ENCODE measurements at places on chromosomes 12 and 14.

DNA sequence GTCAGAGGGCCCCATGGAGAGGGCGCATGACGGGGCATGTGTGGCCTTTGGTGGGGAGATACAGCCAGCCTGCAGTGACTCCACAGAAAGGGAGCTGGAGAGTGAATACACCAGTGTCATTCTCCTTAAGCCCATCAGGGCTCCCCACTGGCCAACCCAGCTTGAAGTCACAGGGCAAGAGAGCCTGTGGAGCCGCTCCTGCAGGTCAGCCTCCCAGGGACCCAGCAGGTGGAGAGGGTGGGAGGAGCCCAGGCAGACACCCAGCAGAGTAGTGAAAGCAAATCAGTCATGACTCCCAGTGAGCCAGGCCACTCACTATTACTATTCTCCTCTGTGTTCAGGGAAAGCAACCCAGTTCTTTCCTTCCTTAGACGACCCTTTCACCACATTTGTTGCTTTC, 110.0 kb upstream of the CPM start:
- DNase-seq: no peak

GRCh38 chr12:13436182-13436581, 239.7 kb downstream of the EMP1 start:
- DNase-seq: no peak

GRCh38 chr12:109770104-109770860, 56.7 kb downstream of the FAM222A start:
- DNase-seq: no peak

DNA sequence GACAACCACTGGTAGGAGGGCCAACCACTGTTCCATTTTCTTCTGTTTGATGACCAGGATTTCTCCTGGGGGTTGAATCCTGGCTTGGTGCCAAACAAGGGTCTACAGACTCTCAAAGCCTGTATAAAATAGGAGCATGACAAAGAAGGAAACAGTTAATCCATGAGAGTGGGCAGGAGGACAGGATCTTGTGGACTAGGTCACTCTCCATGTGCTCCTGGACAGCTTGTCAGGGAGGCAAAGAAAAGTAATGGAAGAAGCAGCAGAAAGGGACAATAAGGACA, 243.7 kb downstream of the AKAP6 start:
- no peak for DNase-seq

GRCh38 chr14:32381869-32382268, 52.8 kb downstream of the AKAP6 start:
- no peak for DNase-seq

DNA sequence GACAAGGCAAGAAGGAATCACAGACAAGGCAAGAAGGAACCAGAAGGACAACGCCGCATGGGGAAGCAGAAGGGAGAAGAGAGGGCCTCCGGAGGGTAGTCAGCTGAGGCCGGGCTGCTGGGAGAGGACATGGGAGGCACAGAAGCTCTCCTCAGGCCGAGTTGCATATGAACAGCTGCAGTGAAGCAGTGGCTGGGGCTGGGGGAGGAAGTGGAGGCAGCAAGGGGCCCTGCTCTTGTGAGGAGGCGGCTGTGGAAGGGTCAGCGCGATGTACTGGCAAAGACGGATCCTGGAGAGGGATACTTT, 22.0 kb upstream of the TMEM106C start:
- DNase-seq: no peak

GRCh38 chr12:116136340-116136739, 141.2 kb downstream of the MED13L start:
- DNase-seq: no peak

- no peak for DNase-seq
Measured at GRCh38 chr12:84875241-84875640, 37.4 kb downstream of the SLC6A15 start.

DNA sequence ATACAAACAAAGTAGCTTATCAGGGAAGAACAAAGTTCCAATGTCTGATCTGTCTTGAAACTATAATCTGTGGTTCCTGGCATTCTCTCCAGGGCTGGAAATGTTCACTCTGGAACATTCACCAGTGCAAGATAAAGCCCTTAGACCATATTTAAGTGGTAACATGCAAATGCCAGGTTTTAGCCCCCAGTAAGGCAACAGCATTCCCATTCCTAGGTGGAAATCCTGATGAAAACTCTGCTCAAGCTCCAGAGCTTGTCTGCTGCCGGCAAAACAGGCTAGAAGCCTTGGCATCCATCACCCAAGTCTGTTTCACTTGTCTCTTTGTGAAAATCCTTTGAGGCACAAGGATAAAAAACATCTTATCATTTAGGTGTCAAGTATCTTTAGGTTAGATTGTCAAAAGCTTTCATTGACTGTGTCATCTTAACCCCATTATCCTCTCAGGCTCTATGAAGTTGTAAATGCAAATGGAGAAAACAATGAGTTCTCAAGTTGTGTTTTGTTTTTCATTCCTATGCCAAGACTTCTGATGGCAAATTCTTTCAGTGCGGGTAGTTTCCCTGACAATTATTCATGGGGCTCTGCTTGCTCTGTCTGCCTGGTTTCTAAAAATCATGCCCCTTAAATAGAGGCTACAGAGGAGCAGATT, 344.7 kb downstream of the NELL2 start:
- DNase-seq: no peak

DNA sequence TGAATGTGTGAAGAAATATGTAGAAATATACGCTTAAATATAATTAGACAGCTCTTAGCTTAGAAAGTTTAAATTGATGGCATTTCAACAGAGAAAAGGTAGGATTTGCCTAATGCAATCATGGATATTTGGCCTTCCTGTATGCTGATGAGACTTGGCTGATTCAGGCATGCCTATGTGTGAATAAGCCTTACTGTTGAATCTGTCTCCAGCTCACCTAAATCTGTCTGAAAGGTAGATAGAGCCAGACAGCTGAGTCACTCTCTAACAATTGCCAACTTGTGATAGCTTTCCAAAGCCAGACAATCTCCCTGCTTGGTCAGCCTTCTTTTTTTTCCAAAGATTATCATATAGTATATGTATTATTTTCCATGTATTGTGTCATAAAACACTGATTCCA, 92.8 kb upstream of the FLRT2 start:
- no peak for DNase-seq

DNA sequence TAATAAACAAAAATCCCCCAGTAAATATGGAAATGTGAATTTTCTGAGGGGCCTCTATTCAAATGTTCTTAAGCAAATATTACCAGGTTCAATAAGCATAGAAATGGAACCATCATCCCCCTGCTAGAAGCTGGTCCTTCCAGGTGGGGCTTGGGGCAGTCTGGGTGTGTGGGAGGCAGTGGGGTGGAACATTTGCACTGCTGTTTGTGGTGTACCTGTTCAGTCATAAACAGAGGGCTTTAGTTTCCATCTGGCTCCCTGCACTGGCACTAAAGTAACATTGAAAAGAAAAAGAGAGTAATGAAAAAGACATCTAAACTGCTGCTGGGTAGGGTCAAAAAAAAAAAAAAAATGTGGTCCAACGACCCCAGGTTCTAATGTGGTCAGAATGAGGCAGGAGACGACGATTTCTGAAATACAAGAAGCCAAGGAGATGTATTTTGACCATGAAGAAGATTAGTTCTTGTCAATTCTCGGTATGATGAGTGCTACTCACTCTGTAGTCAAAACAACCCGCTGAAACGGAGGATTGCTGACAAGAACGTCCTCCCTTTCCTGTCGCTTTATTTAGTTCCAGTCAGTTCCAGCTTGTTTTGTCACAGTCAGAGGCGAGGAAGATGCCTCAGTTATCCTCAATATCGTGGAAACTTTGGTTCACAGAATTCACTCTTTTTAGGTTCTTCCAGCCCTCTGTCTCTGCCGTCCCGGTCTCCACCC, 44.2 kb upstream of the MANSC4 start:
- peak; percentile 18 for DNase-seq

GRCh38 chr12:123723765-123724164, 11.6 kb downstream of the ATP6V0A2 start:
- DNase-seq: peak; percentile 14

DNA sequence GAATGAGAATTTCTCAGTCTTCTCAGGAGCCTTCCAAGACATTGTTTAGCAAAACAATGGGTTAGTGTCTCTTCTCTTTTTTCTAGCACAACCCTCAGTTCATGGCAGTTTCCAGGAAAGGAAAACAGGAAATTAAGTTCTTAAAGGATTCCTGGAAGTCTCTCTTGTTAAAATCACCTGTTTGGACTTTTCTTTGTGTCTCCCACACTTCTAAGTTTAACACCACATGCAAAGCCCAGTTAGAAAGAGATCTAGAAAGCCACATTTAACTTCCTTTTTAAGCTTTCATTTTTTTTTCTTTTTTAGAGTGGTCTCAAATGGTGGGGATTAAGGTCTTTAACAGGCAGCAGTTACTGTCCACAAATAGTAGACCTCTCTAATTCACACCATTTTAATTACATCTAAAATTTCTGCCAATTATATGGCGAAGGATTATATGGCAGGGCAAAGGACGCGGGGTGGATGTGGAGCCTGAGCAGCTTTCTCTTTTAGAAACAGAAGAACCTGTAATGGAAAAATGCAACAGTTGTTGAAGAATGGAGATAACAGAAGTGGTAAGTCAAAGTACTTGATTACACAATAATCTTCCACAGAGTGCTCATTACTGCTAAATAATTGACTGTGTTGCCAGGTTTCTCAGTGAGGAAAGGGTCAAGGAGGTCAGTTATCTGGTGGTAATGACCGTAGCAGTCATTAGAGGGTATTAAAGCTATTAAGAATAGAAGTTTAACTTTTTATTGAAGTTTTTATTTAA, 298.6 kb downstream of the AKAP6 start:
- no peak for DNase-seq

GRCh38 chr12:68633614-68634558, 23.2 kb downstream of the RAP1B start:
- no peak for DNase-seq

DNA sequence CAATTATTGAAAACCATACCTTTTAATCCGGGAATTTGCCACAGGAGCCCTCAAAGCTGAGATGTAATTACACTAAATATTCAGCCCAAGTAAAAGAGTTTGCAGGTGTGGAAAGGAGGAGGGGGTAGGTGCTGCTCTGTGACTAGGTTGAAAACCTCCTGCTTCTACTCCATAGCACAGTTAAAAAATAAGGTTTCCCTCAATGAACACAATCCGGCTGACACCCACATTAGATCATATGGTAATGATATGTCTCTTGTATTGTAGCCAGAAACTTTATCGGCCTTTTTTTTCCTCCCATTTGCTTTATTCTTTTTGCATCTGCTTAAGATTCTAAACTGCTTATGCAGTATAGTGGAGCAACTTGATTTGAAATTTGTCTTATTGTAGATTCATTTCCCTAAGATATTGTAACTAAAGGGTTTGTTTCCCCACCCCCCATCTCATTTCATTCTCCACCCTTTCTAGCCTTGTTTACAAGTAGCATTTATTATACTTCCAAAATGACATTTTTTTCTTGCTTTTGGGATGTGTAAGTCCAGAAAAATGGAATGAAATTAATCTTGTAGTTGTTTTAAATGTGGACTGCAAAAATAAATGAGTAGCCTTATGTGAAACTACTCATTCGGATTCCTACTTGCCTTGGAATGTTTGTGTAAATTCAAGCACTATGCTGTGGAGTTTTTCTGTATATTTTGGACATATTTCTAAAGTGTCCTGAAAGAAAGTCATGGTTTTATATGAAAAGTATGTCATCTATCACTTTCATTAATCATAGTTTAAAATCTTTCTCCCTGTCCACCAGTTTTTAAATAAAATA, at the start of gene DCN:
TSS of gene DCN (minus strand) at position 182 of the 820 bp plus-strand sequence. CDS start 4,265 bp downstream, outside the sequence.
- DNase-seq: no peak

DNA sequence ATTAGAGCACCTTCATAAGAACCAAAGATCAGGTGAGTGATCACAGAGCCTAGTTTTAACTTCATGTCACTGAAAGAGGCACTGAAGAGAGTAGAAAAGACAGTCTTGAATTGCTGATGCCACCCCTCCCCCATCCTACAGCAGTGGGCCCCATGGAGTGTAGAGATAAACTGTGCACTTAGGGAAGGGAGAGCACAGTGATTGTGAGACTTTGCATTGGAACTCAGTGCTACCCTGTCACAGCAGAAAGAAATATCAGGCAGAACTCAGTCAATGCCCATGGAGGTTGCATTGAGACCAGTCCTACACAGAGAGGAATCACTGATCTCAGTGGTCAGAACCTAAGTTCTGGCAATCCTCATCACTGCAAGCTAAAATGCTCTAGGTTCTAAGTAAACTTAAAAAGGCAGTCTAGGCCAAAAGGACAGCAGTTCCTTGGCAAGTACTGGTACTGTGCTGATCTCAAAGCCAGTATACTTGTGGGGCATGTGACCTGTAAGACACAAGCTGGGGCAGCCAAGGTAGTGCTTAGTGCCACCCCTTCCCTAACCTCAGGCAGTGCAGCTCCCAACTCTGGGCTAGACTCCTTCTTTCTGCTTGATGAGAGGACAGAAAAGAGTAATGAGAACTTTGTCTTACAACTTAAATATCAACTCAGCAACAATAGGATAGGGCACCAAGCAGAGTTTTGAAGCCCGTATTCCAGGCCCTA, 94.1 kb downstream of the FSCB start:
- DNase-seq: no peak

DNA sequence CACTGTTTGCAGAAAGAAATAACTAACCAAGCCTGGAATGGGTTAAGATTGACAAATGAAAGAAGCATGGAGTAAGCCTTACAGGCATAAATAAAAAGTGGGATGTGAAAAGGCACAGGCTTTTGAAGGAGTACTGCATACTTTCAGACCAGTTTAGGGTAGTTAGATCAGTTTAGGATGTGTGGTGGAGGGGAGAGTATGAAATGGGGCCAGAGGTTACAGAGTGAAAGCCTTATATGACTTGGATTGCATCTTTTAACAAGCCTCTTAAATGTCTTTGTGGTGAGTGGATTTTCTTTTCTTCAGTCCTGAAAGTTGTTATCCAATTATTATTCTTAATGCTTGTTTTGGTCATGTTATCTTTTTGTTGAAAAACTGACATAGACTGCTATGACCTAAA, 52.2 kb upstream of the TRHDE start:
- DNase-seq: no peak

GRCh38 chr12:70258605-70259403, 15.6 kb downstream of the CNOT2 start:
- DNase-seq: no peak

DNA sequence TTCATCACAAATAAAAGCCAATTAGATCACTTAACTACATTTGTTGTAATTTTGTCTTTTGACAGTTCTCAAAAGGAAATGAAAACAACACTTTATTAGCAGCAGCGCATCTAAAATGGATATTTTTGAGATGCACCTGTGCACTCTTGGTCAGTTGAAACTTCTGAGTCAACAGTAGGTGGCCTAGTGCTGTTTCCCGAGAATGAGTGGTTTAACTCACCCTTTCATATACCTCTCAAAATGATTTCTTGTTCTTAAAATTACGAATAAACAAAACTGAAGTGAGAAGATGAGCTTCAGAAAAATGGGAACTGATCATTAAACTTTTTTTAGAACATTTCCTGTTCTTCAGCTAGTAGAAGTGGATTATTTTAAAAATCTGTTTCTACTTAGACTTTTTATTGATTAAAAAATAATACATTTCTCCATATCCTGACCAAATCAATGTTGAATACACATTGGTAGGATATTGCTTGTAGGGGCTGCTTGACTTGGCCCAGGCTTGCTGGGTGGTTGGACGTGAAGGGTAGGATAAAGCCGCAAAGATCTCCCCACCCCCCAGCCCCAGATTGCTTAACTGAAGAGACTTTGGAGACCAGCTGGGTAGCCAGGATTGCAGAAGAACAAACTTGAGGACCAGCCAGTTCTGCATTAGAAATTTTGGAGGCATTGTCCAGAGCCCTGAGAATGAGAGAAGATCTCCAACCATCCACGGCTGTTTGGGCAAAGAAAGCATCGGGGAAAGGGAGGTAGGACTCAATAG, 22.3 kb upstream of the STK38L start:
- no peak for DNase-seq

GRCh38 chr12:56719056-56719455, 6.0 kb downstream of the NACA start:
- DNase-seq: no peak

- DNase-seq: no peak
Measured at GRCh38 chr12:104712477-104712876, 245.6 kb downstream of the SLC41A2 start.

All from stimulated activated CD4-positive, alpha-beta T cell treated with anti-CD3 and anti-CD28 coated beads, Interleukin-4, amount 100 ng/mL, for 4 hours (primary cell).